ENCODE measurements at places on chromosomes 11 and 22.

DNA sequence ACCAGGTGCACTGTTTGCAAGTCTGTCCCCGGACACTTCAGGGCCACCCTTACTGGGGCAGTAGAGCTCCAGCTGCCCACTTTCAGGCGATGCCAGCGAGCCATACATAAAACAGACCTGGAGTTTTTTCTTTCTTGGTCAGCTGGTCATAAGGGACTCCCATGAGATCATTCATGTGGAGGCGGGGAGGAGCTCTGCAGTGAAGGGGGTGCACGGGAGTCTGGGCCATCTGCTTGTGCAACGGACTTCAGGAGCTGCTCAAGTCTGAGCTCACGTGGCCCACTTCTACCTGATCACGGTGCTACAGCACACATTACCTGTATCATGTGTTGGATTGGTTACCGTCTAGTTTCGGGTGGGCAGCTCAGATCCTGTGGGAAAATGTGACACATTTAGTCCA lies 9.2 kb upstream of the MRGPRF start:
- no peak for DNase-seq

GRCh38 chr22:44205516-44206329 lies 25.0 kb downstream of the PARVG start:
- no peak for DNase-seq

DNA sequence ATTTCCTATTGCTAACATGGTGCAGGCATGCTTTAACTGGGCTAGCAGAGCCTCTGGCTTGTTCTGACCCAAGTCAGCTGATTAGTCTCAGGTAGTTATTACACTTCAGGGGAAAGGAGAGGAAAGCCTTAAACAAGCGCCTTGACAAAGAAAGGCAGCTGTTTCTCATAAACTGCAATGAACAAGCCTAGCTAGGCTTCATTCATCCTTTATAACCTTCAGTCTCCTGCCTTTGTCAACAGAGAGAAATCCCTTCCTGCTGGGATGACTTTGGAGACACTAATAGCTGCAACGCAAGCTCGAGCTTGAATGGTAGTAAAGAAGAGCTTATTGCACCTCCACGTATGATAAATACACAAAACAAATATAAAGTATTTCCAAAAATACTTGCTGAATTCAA lies 68.4 kb downstream of the CCDC34 start:
- no peak for DNase-seq

- no peak for DNase-seq
Measured at GRCh38 chr11:85589373-85589772, 37.8 kb downstream of the DLG2 start.

DNA sequence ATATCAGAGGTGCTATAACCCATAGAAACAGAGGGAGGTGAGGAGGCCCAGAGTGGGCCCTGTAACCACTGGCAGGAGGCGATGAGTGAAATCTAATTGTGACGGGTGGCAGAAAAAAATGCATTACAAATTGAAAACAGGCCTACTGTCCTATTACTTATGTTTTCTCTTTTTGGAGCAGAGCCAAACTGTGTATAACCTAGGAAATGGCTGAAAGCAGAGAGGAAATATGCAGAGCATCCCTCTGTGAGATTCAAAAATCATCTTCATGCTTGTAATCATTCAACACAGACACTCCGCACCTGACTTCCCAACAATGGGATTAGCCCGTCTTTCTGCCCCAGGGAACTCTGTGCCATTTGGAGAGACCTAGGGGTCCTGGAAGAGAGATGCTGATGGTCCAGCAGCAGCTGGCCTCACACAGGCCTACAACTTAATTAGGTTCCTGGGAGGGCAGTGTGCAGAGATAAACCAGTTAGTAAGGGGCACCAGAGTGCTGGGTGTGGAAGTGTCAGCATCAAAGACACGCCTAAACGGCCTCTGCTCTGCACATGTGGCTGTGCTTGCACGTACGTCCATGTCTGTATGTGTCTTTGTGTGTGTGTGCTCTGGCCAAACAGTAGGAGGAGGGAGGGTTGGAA lies 41.8 kb downstream of the MAP6 start:
- no peak for DNase-seq

DNA sequence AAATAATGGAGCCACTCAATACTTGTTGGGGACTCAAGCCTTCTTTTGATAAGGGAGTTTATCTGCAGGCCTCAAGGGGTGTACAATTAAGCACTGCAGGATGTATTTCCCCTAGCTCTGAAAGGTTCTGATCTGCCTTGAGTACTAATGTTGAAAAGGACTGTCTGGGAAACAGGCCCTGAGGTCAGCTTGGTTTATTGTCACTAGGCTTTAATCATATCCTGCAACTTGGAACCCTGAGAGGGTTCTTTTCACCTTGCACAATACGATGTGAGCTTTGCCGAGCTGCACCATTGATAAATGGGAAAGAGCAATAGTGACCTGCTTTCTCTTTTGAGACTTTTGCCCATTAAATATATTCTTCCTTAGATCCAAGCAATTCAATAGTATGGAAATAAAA lies 31.6 kb upstream of the HORMAD2 start:
- no peak for DNase-seq

DNA sequence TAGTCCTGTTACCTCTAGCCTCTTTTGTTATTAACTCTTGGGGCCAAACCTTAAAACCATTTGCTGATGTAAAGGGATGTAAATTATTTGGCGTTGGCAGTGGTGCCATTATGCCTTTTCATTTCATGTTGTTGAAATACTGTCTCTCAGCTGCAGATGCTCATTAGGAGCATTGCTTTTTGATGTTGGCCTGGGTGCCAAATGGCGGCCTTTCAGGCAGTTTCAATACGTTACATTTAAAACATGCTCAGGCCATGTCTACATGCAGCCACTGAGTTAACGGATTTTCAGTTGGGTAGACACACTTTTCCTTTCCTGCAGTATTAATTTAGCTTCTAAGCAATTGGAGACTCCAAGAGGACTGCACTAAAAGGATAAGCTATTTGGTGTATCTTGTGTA lies 5.3 kb downstream of the NCAM1 start:
- no peak for DNase-seq

- no peak for DNase-seq
Measured at GRCh38 chr11:117465236-117465997, 137.8 kb downstream of the CEP164 start.

DNA sequence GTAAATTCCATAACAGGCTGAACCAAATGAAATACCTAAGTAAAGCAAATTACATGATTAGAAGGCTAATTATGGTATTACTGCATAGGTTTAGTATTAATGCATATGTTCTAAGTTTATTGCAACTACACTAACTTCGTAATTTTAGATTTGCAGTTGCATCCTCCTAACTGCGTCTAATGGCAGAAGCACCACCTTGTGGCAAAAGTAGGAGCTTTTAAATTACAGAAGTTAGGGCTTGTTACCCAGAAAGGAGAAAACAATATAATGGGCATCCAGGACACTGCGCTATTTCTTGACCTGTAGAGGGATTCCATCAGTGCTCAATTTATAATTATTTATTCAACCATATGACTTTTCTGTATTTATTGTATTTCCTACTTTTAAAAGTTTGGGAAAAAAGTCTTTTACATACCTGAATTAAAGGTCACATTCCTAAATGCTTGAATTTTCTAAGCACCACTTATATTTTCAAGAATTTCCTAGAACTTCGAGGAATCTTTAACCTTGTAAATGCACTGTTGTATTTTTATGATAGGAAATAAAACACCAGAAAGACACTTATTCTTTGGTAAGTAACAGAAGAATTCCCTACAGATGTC lies 16.3 kb upstream of the GPR83 start:
- no peak for DNase-seq

DNA sequence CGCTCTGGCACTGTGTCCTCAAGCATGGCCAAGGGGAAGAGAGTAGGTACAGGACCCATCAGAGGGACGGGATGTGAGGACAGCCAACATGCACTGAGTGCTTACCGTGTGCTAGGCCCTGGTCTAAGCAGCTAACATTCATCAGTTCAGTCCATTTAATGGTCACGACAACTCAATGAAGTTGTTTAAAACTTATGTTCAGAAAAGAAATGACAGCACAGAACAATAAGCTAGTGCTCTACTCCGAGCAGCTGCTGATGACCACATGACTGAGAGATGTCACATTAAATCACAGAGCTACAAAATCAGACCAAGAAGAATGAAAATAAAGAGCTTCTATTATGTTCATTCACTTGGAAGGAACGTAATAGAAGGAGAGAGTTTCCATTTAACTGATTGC lies 26.3 kb downstream of the PRDM10 start:
- DNase-seq: no peak

- DNase-seq: no peak
Measured at GRCh38 chr11:75105462-75105925, 8.8 kb upstream of the OR2AT4 start.

- peak; percentile 63 for DNase-seq
Measured at GRCh38 chr11:65446446-65447277, 24.1 kb downstream of the NEAT1 start.

DNA sequence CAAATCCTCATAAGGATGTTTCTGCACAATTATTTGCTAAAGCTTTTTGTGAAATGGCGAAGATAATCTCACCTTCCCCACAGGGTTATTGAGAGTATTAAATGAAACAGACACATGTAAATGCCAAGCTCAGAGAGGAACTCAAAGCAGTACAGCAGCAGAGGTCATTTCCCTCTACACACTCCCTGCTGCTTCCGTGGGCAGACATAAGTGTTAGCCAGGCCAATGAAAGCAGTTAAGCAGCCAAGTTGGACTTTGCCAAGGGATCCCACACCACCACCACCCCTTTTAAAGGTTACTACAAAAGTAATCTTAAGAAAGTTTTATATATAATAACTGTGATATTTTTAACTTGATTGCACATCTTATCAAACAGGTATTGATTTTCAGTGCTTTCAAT lies 4.0 kb upstream of the FAM111A start:
- DNase-seq: no peak

GRCh38 chr11:90803831-90804230 lies 581.0 kb upstream of the CHORDC1 start:
- no peak for DNase-seq
